Kidney (tissue), 22 donors: ENCODE measurements at places on chromosomes 1 and 21. TPM values are rescaled to one million over a fixed set of nuclear protein-coding genes. Genes with fewer than 3 reads are reported as not detected.
A peak's percentile ranks its signal among the peaks of the same experiment; 100 is the strongest.

- DNase-seq, result no peak
- no peaks in the 10 kb centered on the region for H3K36me3 ChIP-seq
- H3K27ac ChIP-seq, result no peak overlapping the region
- no peaks in the 10 kb centered on the region for H3K4me1 ChIP-seq
Measured at GRCh38 chr21:32698971-32699693, 28.7 kb downstream of the SYNJ1 start.

- no peaks in the 10 kb centered on the region for H3K27me3 ChIP-seq
- no peaks in the 10 kb centered on the region for H3K36me3 ChIP-seq
- H3K4me1 ChIP-seq, result no peaks in the 10 kb centered on the region
- H3K27ac ChIP-seq, result no peak overlapping the region
- no peak overlapping the region for H3K4me3 ChIP-seq
Measured at GRCh38 chr21:38714999-38715398, 90.7 kb upstream of the ETS2 start.

DNA sequence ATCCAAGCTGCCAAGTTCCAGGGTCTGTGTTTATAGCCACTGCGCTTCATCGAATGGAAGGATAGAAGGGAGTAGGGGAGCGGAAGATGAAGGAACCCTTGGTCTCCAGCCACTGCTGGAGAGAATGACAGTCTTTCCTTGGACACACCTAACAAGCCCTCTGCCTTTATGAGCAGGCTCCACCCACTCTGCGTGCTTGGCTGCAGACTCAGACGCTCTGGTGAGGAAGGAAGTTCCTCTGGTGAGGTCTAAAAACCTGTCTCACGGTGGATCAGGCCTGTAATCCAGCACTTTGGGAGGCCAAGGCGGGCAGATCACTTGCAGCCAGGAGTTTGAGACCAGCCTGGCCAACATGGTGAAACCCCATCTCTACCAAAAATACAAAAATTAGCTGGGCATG, 55.4 kb downstream of the MATN1 start:
- DNase-seq, result no peak
- H3K27ac ChIP-seq, result no peak overlapping the region
- no peaks in the 10 kb centered on the region for H3K4me1 ChIP-seq
- no peaks in the 10 kb centered on the region for H3K36me3 ChIP-seq
- H3K4me3 ChIP-seq, result no peak overlapping the region
- no peaks in the 10 kb centered on the region for H3K27me3 ChIP-seq

Gene SPRR1A
- not detected for total RNA-seq

DNA sequence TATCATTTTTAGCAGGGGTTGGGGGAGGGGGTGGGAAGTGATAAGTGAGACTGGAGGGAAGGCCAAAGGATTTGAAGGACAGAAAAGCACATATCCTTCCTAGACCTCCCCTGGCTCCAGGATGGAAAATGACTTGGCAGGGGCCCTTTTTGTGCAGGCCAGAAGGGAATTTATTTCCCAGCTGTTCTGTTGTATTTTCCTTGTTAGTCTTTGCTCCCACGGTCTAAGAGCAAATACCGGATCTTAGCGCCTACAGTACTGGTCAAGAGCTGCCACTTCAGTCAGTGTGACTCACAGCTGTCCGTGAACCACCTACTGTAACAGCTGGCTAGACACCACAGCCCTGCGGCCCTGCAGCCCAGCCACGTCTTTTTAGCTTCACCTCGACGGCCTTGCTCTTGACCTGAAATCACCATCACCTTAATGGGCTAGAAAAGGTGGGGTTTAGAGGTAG, 51.0 kb upstream of the ERRFI1 start:
- H3K36me3 ChIP-seq, result no peaks in the 10 kb centered on the region
- peak; percentile 57 for DNase-seq
- peak overlapping the region; percentile 49 for H3K27ac ChIP-seq
- H3K4me1 ChIP-seq, result peaks cover 12% of the 10 kb centered on the region

Gene HRNR
- not detected for total RNA-seq

Gene AGTRAP
- 66.1 TPM for total RNA-seq

GRCh38 chr1:244050835-244051444, at the start of gene ZBTB18:
Gene ZBTB18, plus strand, starts transcription at chr1:244051283. Its CDS starts 149 bp downstream, at chr1:244051432.
- peak within 1 kb of the TSS; percentile 68 for H3K27ac ChIP-seq
- H3K4me3 ChIP-seq, result peak within 1 kb of the TSS; percentile 86
- no peaks in the 10 kb centered on the region for H3K36me3 ChIP-seq
- H3K27me3 ChIP-seq, result no peaks in the 10 kb centered on the region
- peak; percentile 68 for DNase-seq
- H3K4me1 ChIP-seq, result peaks cover 3% of the 10 kb centered on the region

DNA sequence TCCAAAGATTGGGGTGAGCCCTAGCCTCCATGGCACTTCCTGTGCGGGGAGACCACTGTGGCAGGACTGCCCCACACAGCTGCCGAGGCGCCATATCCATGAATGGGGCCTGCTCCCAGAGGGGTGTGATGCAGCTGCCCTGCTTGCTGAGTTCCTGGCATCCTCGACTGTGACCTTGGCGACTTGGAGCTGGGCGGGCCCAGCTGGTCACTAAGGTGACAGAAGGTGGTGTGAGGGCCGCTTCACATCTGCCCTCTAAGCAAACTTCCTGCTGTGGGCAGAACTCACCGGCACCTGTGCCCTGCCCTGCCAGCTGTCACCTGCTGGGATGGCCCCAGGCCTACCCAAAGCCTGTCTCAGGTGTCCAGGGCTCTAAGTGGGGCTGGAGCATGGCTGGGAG, 9.0 kb downstream of the TMEM61 start:
- no peaks in the 10 kb centered on the region for H3K4me1 ChIP-seq
- H3K36me3 ChIP-seq, result no peaks in the 10 kb centered on the region
- H3K27me3 ChIP-seq, result no peaks in the 10 kb centered on the region
- no peak overlapping the region for H3K27ac ChIP-seq
- H3K4me3 ChIP-seq, result no peak overlapping the region

DNA sequence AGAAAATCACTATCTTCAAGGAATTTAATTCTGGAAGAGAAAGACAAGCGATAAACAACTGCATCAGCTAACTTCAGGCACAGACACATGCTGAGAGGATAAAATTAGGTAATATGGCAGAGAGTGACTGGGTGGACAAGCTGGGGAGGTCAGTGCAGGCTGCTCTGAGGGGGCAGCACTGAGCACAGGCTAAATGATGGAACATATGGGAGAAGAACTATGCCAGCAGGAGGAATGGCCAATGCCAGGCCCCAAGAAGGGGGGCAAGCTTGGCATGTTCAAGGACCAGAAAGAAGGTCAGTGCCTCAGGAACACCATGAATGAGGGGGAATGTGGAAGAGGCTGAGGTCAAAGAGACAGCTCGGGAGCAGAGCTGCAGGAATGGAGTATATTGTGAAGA, 190.7 kb upstream of the MAP1LC3C start:
- H3K36me3 ChIP-seq, result no peaks in the 10 kb centered on the region
- no peak for DNase-seq
- H3K4me3 ChIP-seq, result no peak overlapping the region
- H3K4me1 ChIP-seq, result no peaks in the 10 kb centered on the region

Gene FABP3
- 25.0 TPM for total RNA-seq

GRCh38 chr1:157356601-157357000, 195.7 kb downstream of the FCRL5 start:
- H3K4me1 ChIP-seq, result no peaks in the 10 kb centered on the region
- no peaks in the 10 kb centered on the region for H3K27me3 ChIP-seq
- H3K36me3 ChIP-seq, result no peaks in the 10 kb centered on the region
- H3K4me3 ChIP-seq, result no peak overlapping the region
- H3K27ac ChIP-seq, result no peak overlapping the region

GRCh38 chr21:17406202-17406601, 106.6 kb upstream of the CXADR start:
- no peaks in the 10 kb centered on the region for H3K36me3 ChIP-seq
- no peak overlapping the region for H3K27ac ChIP-seq
- DNase-seq, result no peak
- no peaks in the 10 kb centered on the region for H3K4me1 ChIP-seq
- no peaks in the 10 kb centered on the region for H3K27me3 ChIP-seq
- H3K4me3 ChIP-seq, result no peak overlapping the region

Gene C1orf210
- total RNA-seq, result 21.1 TPM

DNA sequence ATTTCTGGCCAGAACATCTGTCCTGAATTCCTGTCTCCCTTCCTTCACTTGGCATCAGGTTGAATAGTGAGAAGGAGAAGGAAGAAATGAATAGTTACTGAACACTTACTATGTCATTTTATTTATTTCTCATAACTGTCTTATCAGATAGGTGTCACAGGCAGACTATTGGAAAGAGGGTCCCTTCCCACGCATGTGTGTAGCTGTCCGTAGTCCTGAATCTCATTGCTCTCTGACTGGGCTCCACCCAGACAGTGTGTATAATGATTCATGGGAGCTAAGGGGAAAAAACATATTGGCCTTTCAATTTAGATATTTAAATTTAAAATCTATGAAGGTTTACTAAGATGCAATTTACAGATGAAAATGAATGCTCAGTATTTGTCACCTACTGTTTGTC, 86.1 kb downstream of the OMA1 start:
- no peak overlapping the region for H3K27ac ChIP-seq
- H3K4me3 ChIP-seq, result no peak overlapping the region
- H3K27me3 ChIP-seq, result no peaks in the 10 kb centered on the region
- no peak for DNase-seq
- no peaks in the 10 kb centered on the region for H3K4me1 ChIP-seq
- no peaks in the 10 kb centered on the region for H3K36me3 ChIP-seq

- no peak overlapping the region for H3K27ac ChIP-seq
- H3K4me3 ChIP-seq, result no peak overlapping the region
- H3K27me3 ChIP-seq, result no peaks in the 10 kb centered on the region
- no peak for DNase-seq
Measured at GRCh38 chr1:176494436-176494835, 31.5 kb downstream of the PAPPA2 start.

DNA sequence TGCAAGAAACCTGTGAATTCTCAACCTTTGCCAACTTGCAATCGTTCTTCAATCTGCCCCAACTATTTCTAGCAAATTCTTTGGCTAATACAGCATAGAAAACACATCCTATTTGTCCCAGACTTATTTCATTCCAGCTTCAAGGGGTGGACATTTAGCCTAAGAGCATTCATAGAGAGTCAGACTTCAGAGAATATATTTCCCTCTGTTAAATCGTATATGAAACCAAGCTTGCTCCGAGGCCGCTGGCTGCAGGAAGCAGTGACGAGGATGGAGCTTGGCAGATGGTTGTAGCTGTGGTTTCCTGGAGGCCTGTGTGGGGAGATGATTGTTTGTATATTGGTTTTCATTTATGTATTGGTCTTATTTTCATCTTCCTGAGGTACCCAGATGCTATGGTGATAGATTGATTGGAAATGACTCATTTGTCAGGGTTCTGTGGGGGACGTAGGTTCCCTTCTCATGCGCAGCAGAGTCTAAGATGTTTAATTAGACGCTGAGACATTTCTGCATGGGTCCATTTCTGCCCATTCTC, 26.1 kb downstream of the MAN1C1 start:
- DNase-seq, result no peak
- no peaks in the 10 kb centered on the region for H3K36me3 ChIP-seq
- peak overlapping the region; percentile 44 for H3K27ac ChIP-seq
- H3K4me3 ChIP-seq, result no peak overlapping the region

DNA sequence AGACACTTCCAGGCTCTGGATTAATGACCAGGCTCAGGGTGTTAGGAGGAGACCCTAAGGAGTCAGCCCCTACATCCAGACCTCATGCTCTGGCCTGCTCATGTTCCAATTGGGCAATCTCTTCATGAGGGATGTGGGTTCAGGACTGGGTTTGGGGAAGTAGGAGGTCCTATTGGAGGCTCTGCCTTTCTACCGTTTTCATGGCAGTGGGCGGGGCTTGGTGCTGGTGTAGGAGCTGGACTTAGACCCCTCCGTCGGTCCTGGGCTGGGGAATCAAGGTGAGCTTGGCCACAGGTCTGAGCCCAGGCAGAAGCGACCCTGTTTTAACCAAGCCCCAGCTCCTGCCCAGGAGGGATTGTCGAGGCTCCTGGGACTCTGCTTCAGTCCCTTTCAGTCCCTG, 123.4 kb downstream of the PRDM16 start:
- no peak overlapping the region for H3K27ac ChIP-seq
- no peaks in the 10 kb centered on the region for H3K36me3 ChIP-seq
- H3K4me3 ChIP-seq, result no peak overlapping the region
- no peak for DNase-seq
- no peaks in the 10 kb centered on the region for H3K4me1 ChIP-seq
- no peaks in the 10 kb centered on the region for H3K27me3 ChIP-seq

Gene LRRC41
- total RNA-seq, result 59.6 TPM

Gene KAZN
- total RNA-seq, result 60.8 TPM

- no peaks in the 10 kb centered on the region for H3K27me3 ChIP-seq
- H3K4me3 ChIP-seq, result no peak overlapping the region
- no peak overlapping the region for H3K27ac ChIP-seq
- no peaks in the 10 kb centered on the region for H3K4me1 ChIP-seq
- DNase-seq, result no peak
Measured at GRCh38 chr1:178143730-178144690, 50.1 kb downstream of the RASAL2 start.

DNA sequence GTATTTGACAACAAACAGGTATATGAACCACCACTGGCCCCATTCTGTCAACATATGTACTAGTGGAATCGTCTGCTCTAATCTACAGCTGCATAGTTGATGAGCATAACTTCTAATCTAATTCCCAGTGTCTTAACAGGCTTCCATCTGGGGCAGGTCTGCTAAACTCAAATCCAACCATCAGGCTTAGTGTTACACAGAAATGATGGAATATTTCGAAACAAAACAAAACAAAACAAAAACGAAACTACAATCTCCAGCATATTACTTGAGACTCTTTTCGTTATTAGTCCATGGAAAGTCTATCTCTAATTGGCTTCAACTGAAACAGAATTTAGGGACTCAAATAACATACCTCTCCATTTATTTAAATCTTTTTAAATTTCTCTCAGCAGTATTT, 37.6 kb downstream of the DIPK1A start:
- H3K27me3 ChIP-seq, result no peaks in the 10 kb centered on the region
- H3K27ac ChIP-seq, result no peak overlapping the region
- H3K4me3 ChIP-seq, result no peak overlapping the region
- no peaks in the 10 kb centered on the region for H3K4me1 ChIP-seq
- H3K36me3 ChIP-seq, result no peaks in the 10 kb centered on the region
- no peak for DNase-seq

DNA sequence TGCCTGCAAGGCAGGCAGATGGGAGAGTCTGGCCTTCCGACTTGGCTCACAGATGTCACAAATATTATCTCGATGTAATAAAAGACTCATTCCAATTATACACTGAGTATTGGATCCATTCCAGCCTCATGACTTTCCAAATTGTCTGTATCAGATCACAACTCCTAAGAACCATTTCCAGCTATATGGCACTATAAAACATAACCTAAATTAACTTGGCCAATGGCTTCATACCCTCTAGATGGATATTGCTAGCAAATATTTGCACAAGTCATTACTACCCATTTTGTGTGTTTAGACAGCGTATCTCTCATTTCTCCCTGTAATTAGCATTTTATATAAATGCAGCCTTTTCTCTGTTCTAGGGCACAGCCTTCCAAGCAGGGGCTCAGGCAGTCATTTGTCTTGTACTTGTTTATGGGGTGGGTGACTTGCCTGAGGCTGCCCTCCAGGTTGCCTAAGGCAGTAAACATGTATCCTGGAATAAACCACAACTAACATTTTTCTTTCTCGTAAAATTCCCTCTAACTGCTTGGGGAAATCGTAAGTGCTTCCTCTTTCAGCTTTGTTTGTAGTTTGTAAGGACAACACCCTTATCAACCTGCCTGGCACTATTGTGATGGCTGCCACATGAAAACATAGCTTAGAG, 70.6 kb upstream of the KCNJ6 start:
- H3K27me3 ChIP-seq, result no peaks in the 10 kb centered on the region
- H3K4me1 ChIP-seq, result no peaks in the 10 kb centered on the region
- H3K36me3 ChIP-seq, result no peaks in the 10 kb centered on the region
- no peak for DNase-seq
